Spinal cord (tissue), 10 donors: ENCODE measurements at places on chromosomes 4 and X. TPM values are rescaled to one million over a fixed set of nuclear protein-coding genes. Genes with fewer than 3 reads are reported as not detected.

DNA sequence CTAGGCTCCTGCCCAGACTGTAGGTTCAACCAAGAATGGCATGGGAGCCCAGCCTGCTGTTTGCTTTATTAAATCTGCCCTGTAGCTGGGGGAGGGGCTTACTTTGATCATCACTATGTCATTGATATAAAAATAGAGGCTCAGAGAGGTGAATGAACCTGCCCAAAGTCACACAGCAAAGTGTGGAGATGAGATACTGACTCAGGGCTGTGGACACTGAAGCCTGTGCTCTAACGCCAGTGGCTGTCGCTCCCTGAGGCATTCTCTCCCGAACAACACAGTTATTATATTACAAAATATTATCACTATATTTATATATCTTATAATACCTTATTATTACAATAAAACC lies 3.5 kb downstream of the MSANTD1 start:
- no peak for DNase-seq

GRCh38 chr4:149047368-149047767 lies 605.2 kb upstream of the NR3C2 start:
- DNase-seq, result no peak

DNA sequence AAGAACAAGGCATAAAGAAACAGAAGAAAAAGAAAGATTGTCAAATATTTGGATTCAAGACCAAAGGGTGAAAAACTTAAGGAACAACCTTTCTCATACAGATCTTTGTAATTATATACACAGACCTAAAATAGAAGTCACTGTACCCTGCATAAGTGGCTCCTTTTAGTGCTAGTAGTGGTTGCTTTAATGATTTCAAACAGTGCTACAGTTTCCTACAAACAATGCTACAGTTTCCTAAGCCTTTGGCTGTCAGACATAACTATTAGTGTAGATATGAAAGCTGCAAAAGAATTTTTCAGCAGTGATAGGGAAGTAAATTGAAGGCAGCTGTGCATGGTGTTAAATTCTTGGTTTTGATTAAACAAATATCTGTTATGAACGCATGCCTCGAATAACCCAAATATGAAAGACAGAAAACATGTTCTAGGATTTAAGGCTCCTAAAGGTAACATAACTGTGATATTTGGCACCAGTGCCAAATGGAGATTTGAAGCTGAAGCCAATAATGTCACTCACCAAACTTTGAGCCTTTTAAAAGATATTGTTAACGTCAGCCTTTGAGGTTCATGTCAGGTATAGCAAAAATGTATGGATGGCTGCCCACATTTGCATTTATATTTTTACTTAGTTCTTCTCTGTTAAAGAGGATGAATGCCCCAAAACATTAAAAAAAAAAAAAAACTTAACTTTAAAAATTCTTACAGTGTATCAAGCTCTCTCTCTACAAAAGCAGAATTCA lies 36.6 kb downstream of the SMARCAD1 start:
- DNase-seq, result no peak

The PDZD4 gene
- polyA plus RNA-seq, result 228 TPM

DNA sequence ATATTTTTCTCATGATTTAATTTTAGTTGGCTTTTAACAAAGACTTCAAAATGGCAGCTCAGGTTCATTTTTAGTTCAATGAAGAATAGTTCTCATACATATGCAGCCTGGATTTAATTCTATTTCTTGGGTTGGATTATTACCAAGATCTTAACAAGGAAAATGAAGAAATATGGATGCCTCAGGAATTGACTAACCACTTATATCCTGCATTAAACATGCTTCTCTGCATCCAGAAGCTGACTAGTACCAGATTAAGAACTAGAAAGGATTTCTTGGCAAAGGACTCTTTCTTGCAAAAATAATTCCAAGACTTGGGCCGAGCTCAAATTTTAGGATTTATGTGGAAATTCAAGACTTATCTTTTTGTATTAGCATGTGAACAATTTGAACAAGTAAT lies 5.6 kb upstream of the KLHL2 start:
- peak; percentile 59 for DNase-seq

The PPARGC1A gene
- 14.2 TPM for polyA plus RNA-seq

DNA sequence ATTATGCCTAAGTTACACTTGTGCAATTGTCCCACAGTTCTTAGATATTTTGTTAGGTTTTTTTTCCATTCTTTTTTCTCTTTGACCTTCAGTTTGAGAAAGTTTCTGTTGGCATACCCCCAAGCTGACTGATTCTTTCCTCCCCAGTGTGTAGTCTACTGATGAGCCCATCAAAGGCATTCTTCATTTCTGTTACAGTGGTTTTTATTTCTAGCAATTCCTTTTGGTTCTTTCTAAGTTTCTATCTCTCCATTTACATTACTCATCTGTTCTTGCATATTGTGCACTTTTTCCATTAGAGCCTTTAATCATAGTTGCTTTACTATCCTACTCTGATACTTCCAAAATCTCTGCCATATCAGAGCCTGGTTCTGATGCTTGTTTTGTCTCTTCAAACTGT lies 31.9 kb downstream of the CASP6 start:
- DNase-seq, result no peak

The UGT2B10 gene
- not detected for polyA plus RNA-seq

The MAGEC2 gene
- not detected for polyA plus RNA-seq

DNA sequence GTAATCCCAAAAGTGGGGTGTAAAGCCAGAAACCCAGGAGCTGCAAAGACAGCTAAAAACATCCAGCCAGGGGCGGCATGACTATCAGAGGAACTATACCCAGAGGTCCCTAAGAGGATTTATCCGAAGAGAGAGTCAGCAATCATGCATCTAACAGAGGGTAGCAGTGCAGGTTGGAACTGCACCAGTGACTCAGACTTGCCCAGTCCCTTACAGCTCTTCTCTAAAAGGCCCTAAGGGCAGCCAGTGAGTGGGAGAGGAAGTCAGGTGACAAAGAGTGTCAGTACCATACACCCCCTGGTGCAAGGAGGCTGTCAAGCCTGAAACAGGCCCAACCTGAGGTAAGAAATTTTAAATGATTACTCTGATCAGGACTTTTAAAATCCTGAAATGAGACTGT lies 88.1 kb downstream of the CAMK2D start:
- DNase-seq, result no peak

- DNase-seq, result peak; percentile 84
Measured at GRCh38 chr4:30717208-30718020, 2.8 kb upstream of the PCDH7 start.

DNA sequence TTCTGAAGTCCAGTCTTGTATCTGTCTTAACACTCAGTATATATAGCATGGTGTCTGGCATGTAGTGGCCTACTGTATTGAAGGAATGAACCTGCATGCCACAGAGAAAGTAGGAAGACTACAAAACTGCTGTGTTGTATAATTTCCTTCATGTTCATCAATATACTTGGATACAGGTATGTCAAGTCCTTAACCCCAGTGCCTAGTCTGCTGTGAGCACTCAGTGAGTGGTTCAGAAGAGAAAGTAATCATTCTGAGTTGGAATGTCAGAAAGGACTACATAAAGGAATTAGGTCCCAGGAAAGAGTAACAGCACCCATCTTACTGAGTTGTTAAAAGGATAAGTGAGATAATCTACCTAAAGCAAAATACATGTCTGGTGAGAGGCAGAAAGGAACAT lies 32.0 kb downstream of the ABCE1 start:
- no peak for DNase-seq

GRCh38 chr4:126827669-126828068 lies 805.1 kb upstream of the INTU start:
- DNase-seq, result no peak

The CFI gene
- polyA plus RNA-seq, result 24.9 TPM

DNA sequence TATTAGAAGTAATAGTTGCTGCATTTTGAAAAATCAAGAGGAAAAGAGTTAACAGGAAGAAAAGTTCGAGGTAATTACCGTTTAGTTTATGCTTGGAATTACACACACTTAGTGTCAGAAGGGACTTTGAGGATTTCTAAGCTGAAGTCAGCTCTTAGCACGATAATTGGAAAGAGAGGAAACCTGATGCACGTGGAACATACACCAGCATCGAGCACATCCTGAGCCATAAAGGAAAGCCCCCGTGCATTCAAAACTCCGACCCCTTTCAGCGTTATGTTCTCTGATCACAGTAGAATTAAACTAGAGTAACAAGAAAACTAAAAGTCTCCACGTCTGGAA lies 400 bp upstream of the PAQR3 start:
- DNase-seq, result no peak

The TRIML2 gene
- not detected for polyA plus RNA-seq

The MAOA gene
- polyA plus RNA-seq, result 30.0 TPM

DNA sequence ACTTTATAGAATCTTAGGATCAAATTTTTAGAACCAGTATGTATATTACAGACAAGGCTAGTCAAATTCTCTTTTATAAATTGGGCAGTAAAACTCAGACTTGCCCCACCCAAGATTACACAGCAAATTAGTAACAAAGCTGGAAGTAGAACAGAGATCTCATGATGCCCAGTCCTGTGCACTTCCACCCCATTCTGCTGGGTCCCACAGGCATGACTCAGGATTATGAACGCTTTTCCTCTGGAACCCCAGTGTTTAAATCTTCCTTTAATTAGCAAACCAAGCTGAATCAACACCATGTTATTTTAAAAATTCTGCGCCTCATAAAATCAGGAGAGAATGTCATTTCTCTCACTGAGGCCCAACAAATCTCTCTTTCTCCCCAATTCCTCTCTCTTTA lies 1.5 kb upstream of the IL13RA2 start:
- no peak for DNase-seq

The DOK7 gene
- 1.1 TPM for polyA plus RNA-seq

DNA sequence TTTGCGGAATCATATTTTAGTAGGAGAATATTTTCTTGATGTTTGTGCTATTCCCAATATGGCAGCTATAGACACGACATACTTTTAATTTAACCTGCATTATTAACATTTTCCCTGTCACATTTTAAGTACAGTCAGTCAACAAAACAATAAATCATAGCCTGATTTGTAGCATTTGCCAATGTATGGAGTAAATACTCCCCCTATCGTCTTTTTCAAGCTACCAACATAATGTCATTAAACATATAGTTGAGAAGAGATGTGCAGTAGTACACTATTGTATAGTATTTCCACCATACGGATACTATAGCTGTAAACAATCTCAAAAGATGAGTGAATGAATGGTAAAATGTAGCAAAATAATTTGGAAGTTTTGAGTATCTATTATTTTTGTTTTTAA lies 303.7 kb upstream of the MAGEB2 start:
- no peak for DNase-seq

- DNase-seq, result no peak
Measured at GRCh38 chrX:44903830-44904530, 31.0 kb downstream of the KDM6A start.

The ALB gene
- polyA plus RNA-seq, result 1.8 TPM

DNA sequence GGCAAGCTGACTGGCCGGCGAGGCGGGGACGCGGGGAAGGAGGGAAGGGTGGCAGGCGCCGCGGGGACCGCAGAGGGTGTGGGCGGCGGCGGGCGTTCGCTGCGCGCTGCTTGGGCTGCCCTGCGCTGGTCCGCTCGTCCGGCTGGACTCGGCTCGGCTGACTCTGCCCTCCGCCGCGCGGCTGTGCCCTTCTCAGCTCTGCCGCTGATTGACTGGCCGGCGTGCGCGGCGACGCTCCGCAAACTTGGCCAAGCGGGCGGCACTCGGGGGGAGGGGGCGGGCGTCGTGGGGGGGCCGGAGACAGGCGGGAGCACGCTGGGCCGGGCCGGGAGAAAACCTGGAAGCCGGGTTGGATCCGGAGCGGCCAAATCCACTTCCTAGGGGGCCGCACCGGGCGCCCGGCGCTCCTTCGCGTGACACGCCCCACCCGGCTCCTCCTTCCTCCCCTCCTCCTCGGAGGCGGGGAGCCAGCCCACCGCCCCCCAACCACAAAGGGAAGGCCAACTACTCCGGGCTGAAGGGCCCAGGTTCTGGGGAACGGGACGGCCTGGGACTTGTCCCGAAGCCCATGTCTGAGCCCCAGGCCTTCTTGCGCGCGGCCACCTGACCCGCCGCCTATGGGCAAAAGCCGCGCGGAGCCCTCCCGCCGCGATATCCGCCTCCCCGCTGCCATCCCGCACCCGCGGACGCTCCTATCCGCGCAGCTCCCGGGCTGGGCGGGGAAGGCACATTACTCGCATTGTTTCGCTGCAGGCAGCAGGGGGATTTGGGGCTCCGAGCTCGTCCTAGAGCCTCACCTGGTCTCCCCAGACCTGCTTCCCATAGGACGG lies at the start of gene GPC4:
Gene GPC4, minus strand, starts transcription at position 214 of the 830 bp plus-strand sequence. CDS start 524 bp downstream, outside the sequence.
- DNase-seq, result peak; percentile 74

DNA sequence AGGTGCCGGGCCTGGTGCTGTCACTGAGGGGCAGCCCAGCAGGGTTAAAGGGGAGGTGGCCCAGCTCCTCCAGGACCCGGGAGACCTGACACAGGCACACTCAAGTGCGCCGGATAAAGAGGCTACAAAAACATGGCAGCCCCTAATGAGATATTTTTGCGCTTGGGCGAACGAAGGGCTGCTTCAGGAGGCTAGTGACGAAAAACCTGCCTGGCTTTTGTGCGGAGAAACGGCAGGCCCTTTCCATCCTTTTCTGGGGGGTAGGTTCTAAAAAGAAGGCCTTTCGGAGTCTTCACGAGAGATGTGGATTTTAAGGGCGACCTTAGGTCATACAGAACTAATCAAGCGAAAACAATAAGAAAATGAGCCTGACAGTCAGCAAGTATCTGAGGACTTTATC lies 35.5 kb downstream of the HELT start:
- DNase-seq, result no peak

- no peak for DNase-seq
Measured at GRCh38 chr4:185634066-185634652, 98.9 kb upstream of the PDLIM3 start.

The GC gene
- polyA plus RNA-seq, result 1.1 TPM

DNA sequence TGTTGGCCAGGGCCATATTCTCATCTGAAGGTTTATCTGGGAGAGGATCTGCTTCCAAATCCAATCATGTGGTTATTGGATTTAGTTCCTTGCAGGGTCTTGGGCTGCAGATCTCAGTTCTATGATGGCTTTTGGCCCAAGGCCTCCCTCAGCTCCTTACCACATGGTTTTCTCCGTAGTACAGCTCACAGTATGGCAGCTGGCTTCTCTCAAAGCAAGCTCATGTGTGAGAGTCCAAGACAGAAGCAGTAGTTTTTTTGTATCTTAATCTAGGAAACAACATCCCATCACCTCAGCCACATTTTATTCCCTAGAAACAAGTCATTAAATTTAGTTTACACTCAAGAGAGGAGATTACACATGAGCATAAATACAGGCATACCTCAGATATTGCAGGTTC lies 24.5 kb downstream of the MND1 start:
- DNase-seq, result no peak

- DNase-seq, result no peak
Measured at GRCh38 chrX:68249401-68249831, 183.9 kb downstream of the OPHN1 start.
